Thyroid gland (tissue), 4 donors: ENCODE measurements at places on chromosomes 13 and 19.

DNA sequence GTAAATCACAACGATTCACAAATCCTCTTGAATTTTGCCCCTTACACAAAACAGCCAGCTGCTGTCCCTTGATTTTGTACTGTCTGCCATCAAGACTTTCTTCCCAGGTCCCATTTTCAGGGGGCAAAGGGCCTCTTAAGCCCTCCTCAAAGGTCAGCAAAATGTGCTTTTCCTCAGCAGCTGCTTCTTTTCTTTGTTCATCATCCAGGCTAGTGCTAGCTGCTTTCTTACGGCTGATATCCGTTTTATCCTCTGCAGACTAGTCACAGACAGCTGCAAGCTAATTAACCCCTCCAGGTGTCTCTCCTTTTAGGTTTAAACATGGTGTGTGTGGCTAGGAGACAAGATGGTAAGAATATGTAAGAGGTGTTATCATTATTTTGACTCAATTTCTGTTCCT lies 90.9 kb downstream of the NALCN start:
- no peak for DNase-seq

GRCh38 chr13:95741584-95742563 lies 64.9 kb downstream of the DNAJC3 start:
- no peak for DNase-seq

- no peak for DNase-seq
Observed at GRCh38 chr13:34779171-34779570, 162.9 kb upstream of the NBEA start.

DNA sequence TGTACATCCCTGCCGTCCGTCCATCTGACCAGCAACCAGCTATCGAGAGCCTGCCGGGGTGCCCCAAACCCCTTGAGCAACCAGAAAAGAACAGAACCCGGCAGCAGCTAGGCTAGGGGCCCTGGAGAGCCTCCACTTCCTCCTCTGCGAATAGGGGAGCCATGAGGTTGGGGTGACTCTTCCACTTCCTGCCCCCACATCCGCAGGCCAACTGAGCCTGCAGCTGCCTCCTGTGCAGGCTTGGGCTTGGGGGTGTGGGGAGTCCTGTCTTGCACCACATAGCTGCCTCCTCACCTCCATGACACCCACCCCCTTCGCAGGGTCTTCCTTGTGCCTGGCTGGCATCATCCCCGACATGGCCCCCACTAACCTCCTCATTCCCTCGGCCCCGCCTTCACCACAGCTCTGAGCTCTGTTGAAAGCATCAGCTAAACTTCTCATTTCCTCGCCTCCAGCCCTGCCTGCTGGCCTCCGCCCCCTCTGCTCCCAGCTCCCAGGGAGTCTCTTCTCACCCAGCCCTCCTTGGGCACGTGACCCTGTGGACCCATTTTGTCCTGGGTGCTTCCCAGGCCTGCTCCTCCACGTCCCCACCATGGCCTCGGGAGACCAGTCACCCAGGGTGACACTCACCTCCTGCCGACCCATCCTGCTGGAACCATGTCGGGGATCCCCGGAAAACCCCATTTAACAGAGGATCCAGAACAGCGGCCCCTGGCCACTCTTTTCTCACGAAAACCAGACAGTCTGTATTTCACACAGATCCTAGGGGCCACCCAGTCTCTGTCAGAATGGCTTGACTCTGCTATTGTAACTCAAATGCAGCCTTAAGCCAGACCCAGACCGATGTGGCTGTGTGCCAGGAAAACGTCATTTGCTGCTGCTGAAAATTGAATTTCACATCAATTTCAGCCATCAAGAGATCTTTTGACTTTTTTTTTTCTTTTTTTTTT lies 50.4 kb downstream of the MYO9B start:
- peak; percentile 18 for DNase-seq

GRCh38 chr19:29285878-29286277 lies 72.9 kb upstream of the UQCRFS1 start:
- no peak for DNase-seq
